ENCODE measurements at places on chromosomes 5 and 9.

DNA sequence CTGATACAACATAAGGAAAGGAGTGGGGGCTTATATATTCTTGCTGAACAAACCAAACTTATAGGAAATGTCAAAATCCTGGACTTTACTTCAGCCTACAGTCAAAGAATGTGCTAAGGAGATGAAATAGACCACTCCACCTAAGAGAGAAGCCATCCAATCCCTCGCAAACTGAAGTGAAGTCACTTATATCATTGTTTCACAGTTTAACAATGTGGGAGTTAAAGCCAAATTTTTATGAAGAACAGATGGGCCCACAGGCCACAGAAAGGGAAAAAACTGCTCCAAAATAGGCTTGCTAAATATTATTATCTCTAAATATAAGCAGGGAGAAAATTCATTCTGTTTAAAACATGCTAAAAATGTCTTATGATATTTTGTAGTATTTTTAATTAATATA, 233.3 kb downstream of the GAS1 start:
- DNase-seq, result no peak

DNA sequence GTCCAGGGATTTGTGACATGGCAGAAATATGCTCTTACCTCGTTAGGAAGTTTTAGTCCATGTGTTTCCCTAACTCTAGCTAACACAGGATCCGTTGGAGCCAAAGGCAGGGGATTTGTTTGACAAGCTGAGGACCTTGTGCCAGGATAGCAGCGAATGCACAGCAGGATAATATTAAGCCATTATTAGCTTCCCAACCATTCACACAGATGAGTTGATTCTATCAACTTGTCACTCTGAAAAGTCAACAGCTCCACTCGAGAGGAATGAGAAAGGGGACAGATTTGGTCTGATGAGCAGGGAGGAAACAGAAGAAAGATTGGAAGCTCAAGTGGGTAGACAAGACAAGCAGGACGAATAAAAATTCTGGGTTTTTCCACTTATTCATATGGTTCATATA, 106.2 kb downstream of the FSTL4 start:
- DNase-seq, result no peak

DNA sequence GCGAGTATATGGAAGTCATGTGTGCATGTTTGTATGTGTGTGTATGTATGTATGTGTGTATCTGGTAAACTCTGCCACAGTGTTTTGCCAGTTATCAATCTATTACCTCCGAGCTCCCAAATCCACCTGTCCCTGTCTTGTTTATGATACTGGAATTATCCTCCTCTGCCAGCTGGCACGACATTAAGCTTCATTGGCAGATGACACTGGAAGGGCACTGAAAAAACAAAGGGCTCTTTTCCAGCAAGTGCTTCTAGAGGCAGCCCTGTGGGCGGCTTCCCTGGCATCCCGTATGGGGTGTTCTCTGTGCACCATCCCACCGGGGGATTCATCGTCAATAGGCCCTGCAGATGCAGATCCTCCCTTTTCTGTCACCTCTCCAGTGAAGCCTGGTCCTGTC, 221.5 kb downstream of the MSX2 start:
- no peak for DNase-seq

GRCh38 chr5:165139721-165140120, 1634.3 kb downstream of the MAT2B start:
- no peak for DNase-seq

GRCh38 chr5:151522226-151522625, 68.9 kb downstream of the FAT2 start:
- no peak for DNase-seq

GRCh38 chr5:59628062-59628828, 265.3 kb downstream of the PDE4D start:
- DNase-seq, result no peak

Measured in epithelial cell of proximal tubule (primary cell).